Skeletal muscle tissue (tissue), 5 donors: ENCODE measurements at places on chromosomes 4 and X. TPM values are rescaled to one million over a fixed set of nuclear protein-coding genes. Genes with fewer than 3 reads are reported as not detected.

NAP1L2 gene
- 0.52 TPM for total RNA-seq

ETDA gene
- total RNA-seq, result not detected

NHSL2 gene
- 4.7 TPM for total RNA-seq

RAB41 gene
- total RNA-seq, result not detected

CXorf65 gene
- not detected for total RNA-seq

MAGEB17 gene
- not detected for total RNA-seq

SPOCK3 gene
- total RNA-seq, result 1.0 TPM

GAGE12E gene
- not detected for total RNA-seq

ASB12 gene
- total RNA-seq, result 8.4 TPM

MPP1 gene
- 45.9 TPM for total RNA-seq

NCBP2L gene
- 1.0 TPM for total RNA-seq
